ENCODE measurements at places on chromosomes 6 and 20.

DNA sequence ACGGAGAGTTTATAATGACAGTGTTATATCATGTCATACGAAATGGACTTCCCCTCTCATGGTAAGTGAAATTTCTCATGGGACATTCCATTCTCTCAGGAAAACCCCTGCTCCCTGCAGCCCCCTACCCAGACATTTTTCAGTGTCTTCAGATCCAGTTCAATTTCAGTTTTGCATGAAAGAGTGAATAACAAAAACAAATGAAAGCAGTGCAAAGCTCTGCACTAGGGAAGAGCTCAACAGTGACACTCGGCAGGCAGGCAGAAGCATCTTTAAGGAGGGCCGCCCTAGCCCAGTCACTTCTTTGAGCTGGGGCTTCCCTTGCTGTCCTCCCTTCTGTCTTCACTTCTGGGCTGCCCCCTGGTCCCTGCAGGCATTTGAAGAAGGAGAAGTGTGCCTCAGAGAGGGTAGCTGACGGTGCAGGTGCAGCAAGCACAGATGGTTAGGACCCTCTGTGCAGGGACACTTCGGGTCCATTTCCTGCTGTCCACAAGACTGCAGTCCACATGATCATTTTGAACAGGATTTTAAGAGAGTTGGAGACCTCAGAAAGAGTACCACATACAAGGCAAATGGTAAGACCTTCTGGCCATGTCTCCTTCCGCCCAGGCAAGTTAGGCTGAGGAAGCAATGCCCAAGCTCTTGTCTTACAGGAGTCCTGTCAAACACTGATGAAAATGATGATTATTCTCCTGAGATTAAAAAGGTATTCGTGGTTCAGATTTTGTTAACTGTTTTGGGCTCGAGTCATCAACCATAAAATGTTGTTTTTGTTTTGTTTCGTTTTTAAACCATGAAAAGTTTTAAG is 5.4 kb upstream of the DUSP22 start:
- DNase-seq: no peak

GRCh38 chr6:551405-551804 is 105.5 kb downstream of the HUS1B start:
- peak; percentile 5 for DNase-seq

GRCh38 chr6:30066082-30066481 is 916 bp upstream of the PPP1R11 start:
- no peak for DNase-seq

GRCh38 chr6:107621229-107621937 is 131.5 kb downstream of the SOBP start:
- DNase-seq: no peak

DNA sequence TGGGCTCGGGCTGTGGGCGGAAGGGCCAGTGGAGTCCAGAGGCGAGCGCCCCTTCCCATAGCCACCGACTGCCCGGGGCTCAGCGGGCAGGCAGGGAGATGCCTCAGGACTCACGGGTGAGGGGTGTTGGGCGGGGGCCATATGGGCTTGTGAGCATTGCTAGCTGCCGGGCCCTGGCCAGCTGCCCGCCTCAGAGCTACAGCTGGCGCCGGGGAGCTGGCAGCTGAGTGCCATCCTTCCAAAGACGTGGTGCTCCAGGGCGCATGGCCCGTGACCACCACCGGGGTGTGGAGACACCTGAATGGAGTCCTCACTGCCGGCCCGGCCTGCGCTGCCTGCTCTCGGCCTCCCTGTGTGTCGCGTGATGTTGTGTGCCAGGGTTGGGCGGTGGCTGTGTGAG is 10.6 kb upstream of the RBBP8NL start:
- DNase-seq: no peak
